ENCODE measurements at places on chromosomes 16 and 17. TPM values are rescaled to one million over a fixed set of nuclear protein-coding genes. Genes with fewer than 3 reads are reported as not detected.

GRCh38 chr17:71919186-71919585 lies 201.6 kb upstream of the SOX9 start:
- no peak for DNase-seq

Gene NEUROD2
- total RNA-seq, result not detected

Gene SMURF2
- total RNA-seq, result 104 TPM

DNA sequence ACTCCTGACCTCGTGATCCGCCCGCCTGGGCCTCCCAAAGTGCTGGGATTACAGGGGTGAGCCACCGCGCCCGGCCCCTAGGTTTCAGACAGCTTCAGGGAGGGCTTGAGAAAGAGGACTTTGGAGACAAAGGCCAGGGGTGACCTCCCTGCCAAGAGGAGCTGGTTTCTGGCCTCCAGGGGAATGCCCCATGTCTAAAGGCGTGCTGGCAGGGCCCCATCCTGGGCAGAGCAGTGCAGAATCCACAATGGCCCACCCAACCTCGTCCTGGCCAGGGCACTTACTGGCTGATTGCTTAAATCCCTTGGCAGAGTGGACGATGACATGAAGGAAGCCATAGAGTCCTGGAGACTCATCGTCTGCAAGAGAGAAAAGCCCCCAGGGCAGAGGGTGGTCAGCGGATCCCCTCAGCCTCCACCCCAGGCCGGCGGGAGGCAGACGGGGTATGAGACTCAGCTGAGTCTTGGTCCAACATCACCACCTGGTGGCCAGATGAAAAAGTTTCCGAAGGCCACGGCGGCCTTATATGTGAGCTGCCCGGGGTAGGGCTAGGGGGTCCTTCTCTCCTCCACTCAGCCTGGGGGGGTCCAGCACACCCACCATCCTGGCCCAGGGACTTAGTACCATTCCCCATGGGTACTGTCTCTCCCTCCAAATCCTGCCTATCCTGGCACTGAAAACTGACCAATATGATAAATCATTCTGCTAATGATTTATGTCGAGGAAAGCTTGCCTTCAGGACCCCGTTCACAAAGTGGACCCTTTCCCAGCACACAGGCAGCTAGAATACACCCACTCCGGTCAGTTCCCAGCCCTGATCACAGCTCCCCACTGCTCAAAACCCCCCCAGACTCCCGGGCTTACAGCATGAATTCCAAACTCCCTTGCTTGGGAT lies 59.1 kb downstream of the TIMM22 start:
- DNase-seq, result peak; percentile 15

GRCh38 chr17:6786618-6787017 lies 10.6 kb downstream of the FBXO39 start:
- peak; percentile 74 for DNase-seq

DNA sequence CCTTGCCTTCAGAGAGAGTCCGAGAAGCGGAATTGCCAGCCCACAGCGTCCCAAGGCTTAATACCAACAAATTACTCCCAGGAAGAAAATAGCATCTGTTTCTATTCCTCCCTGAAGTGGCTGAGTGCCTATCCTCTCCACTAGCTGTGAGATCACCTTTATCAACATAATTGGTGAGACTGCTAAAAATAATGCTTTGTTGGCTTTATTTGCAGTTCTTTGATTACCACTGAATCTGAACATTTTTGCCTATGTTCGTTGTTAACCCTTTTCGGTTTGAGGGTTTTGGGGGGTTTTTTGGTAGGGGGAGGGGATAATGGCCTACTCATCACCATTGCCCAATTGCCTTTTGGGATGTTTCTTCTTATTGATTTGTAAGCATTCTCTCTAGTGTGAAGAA lies 31.0 kb downstream of the MMP15 start:
- no peak for DNase-seq

GRCh38 chr17:10117581-10118001 lies 80.8 kb downstream of the GAS7 start:
- no peak for DNase-seq

Measured in astrocyte (in vitro differentiated cells and primary cell).